ENCODE measurements at places on chromosomes 7 and 10.

DNA sequence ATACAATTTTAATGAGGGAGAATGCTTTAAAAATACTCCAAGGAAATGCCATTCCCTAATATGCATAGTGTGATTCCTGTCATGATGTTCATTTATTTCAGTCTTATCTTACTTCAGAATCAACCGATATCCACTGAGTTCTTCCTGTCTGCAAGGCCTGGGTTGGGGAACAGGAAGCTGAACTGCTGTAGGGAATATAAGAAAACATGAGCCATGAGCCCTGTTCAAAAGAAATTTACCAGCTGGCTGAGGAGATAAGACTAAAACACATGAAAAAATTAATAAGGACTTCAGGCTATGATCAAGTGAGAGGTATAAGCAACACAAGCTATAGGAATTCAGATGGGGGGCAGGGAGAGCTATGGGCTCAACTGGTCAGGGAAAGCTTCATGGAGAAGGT, 184.7 kb downstream of the PLPP4 start:
- no peak for DNase-seq

DNA sequence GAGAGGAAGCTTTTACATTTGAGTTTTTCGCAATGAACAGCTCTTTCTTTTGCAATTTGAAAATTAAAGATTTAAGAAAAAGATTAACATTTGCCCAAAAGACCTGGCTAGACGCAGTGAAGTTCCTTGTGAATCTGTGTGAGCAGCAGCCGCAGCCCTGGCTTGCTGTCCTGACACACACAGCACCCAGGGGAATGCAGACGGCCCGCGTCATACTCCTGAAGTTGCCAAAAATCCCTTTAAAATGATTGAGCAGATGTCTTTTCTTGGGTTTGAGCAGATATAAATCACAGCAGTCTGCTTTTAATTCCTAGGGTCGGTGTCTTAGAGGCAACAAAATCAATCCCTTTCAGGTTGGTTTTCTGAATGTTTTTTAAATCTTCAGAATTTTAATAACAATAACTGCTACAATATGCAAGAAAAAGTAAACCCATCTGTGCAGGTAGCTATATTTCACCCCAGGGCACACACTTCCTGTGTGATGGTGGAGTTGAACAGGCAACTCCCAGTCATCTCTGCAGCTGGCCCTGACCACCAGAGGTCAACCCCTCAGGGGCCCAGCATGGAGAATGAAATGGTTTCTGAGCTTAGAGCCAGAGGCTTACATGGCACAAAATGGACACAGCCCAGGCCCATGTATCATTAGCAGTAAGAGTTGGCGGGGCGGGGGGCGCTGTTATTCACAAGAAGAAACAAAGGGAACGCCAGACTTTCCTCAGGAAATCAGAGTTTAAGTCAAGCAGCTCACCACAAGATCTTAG, 32.2 kb upstream of the TRIL start:
- DNase-seq: peak; percentile 62

- no peak for DNase-seq
Measured at GRCh38 chr7:79714081-79714480, 260.6 kb upstream of the MAGI2 start.

GRCh38 chr10:88473989-88474883, 108.9 kb downstream of the RNLS start:
- no peak for DNase-seq

DNA sequence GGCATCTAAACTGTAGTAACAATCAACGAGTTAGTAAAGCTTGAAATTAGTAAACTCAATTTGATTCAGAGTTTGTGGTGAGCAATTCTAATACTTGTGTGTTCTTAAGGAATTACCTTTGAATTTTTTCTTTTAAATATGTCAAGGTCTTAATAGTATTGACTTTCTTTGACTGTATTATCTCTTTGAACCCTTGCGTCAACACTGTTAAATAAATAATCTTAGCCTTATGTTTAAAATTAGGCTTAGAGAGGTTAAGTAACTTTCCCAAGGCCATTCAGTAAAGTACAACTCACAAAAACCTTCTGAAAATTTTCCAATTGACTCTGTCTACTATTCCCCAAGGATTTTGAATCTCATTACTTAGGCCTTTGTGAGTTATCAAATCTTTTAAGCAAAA, 716.4 kb downstream of the NRG3 start:
- no peak for DNase-seq

DNA sequence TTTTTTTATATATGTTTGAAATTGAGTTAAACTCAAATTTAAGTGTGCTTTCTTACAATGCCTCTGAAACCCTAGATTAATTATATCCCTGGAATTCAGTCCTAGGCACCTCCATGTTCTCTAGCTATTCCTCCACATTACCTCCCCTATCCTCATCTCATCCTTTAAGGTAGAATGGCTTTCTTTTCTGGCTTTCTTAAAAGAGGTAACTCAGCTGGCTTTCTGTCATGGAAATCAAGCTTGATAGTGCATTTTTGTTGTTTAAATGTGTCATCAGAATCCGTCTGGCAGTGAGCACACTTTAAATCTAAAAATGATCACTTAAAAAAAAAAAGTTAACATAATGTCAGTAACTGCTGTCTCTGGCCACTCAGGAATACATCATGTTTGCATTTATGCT, 42.2 kb downstream of the AHR start:
- no peak for DNase-seq

DNA sequence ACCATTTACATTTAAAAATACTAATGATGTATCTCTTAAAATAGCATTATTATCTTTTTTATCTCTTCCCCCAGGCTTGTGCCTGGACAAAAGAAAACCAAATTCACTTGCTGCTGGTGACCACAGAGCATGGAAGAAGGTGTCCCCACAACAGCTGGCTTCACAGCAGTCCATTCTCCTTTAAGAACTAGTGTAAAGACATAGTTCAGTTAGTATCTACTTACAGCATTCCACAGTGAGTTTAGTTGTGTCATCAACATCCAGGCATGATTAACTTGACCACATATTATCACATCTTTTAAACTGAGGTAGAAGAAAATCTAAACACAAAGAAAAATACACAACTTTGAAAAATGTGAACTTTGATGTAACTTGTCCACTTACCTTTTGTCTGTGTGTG, 55.0 kb downstream of the LRRC17 start:
- no peak for DNase-seq

- no peak for DNase-seq
Measured at GRCh38 chr10:109037978-109038377, 885.3 kb downstream of the XPNPEP1 start.

- no peak for DNase-seq
Measured at GRCh38 chr10:101839416-101840063, 4.1 kb downstream of the KCNIP2 start.

DNA sequence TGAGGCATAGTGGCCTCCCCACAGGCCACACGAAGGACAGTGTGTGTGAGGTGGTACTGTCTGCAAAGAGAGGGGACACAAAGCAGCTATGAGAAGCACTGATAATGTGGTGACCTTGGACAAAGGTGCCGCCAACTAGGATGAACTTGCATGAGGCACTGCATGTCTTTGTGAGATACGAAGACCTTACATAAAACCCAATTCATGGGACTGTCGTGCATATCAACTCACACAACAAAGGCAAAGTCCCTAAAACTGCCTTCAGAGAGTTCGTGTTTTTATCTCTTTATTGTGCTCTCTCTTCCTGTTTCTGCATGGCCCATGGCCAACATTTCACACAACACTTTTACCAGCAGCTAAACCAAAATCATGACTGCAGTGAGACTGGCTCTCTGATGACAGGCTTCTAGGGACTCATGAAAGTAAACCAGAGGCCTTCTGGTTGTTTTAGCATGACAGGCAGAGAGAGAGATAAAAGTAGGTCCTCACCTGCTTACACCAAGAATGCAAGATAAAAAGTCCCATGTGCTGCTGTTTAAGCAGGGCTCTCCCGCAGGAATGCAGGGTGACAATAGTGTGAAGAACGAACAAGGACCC, 347.8 kb downstream of the ELMO1 start:
- DNase-seq: no peak

- no peak for DNase-seq
Measured at GRCh38 chr7:39528849-39529248, 37.4 kb upstream of the YAE1 start.

DNA sequence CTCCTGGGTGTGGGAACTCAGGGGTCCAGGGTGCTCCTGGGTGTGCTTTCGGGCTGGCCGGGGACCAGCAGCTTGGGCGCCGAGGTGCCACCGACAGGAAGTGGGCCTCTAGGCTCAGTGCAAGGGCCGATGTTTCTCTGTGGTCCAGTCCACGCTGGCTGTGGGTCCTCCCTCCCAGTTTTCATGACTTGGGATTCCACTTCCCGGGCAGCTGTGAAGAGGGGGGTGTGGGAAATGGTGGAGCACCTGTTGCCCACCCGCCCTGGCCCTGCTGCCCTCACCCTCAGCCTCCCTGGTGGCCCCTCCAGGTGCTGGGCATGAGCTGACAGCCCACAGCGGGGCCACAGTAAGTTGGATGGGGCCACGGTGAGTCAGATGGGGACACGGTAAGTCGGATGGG, 58.5 kb downstream of the NKX6-2 start:
- DNase-seq: no peak

DNA sequence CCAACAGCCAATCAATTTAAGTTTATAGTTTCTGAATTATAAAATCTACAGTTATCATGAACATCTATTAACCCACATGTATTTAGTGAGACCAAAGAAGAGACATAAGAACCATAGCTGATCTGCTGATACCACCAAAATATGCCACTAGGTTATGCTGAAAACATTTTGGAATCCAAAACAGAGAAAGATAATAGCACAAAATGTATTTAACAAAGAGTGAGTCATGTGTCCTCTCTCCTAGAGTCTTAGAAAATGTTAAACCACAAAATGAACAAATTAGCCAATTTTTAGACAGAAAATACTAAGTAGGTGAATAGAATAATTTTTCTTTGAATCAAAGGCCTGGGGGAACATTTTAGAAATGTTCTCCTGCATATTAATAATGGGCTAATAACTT, 527.5 kb downstream of the GPAM start:
- DNase-seq: no peak

DNA sequence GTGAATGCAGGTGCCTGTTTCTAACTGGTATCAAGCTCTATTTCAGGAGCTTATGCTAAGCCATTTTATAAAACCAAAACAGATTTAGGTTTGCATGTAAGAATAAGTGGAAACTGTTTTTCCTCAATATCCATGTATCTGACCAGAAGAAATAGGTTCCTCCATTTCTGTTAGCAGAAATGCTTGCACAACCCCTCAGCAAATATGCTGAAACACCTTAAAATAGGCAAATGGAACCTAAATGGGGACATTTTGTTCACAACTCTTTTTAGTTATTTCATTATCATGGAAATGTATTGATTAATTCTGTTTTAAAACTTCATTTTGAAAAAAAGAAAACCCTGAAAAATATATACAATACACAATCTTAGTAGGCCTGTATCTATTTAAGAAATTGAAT, 8.9 kb upstream of the EEPD1 start:
- no peak for DNase-seq

DNA sequence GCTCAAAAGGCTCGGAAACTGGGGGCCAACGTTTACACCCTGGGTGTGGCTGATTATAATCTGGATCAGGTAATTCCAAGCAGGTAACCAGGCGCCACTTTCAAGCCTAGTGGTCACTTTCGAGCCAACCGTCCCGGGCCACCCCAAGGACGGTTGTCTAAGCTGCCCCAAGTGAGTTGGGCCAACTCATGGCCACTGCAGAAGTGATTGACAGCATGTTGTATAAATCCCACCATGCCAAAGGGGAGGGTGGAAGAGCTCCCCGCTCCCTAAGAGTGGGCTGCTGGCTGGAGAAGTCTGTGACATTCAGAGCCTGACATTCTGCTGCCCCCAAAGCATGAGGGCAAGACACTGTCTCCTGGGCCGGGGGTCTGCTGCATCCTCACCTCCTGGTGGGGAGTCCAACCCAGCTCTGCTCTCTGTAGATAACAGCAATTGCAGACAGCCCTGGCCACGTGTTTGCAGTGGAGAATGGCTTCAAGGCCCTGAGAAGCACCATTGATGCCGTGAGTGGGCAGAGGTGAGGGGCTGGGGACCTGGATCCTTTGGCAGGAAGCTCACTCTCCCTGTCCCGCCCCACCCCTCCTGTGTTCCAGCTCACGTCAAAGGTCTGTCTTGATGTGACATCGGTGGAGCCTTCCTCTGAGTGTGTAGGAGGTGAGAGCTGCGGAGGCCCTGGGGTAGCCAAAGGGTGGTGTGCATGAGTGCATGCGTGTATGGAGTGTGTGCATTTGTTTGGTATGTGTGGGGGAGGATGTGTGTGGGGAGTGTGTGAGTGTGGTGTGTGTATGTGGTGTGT, 10.8 kb downstream of the ANTXRL start:
- DNase-seq: no peak

- DNase-seq: no peak
Measured at GRCh38 chr10:104925232-104925851, 284.3 kb downstream of the SORCS3 start.

DNA sequence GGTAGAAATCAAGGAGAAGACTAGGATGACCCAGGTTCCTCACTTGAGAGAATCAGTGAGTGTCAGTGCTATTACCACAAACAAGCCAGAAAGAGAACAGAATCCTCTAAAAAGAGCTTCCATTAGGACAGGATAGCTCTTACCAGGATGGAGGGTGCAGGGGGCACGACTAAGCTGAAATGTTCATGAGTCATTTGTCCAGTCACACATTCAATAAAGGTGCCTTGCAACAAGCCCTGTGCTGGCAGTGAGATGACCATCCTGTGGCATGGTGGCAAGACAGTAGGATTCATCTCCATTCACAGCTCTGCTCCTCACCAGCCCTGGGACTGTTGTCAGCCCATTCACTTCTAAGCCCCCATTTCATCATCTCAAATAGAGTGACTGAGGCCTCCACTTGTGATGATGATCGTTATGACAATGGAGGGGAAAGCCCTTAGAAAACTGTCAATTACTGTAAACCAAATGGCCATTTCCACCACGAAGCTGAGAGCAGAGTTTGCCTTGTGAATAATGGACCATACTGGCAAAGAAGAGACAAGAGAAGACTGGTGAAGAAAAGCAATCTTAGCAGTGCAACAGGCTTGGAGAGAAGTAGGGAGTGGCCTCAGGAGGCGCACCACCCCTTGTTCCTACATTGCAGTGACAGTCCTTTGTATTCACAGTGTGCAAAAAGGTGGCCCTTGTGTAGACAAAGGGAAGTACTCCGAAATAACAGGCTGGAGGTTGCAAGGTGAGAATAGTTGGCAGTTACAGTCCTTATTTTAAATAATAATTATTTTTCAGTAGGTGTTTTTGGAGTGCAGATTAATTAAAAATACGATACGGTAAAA, 9.0 kb upstream of the WIPF3 start:
- no peak for DNase-seq

DNA sequence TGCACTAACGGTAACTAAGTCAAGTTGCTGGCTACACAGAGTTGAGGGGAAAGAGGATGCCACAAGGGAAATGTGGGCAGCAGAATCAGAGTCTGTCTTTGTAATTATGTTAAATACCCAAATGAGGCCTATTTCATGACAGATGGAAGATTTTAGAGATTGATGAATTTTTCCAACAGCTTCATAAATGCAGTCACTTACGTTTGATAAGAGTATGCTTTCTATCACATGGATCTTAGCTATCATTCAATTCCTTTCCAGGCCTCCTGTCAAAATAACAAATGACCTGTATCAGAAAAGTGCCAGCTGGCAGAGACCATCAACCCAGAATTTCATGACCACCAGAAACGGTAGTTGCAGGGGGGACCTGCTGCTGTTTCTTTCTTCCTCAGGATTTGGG, 148.4 kb upstream of the PLPP4 start:
- no peak for DNase-seq

- DNase-seq: no peak
Measured at GRCh38 chr7:5005066-5005465, 40.6 kb upstream of the RBAK start.

- no peak for DNase-seq
Measured at GRCh38 chr10:102770792-102771191, 27.0 kb downstream of the WBP1L start.

GRCh38 chr7:26318921-26319320, 27.3 kb downstream of the SNX10 start:
- no peak for DNase-seq

- no peak for DNase-seq
Measured at GRCh38 chr7:131538813-131539179, 17.6 kb downstream of the PODXL start.
